ENCODE measurements at places on chromosomes 13 and 19. TPM values are rescaled to one million over a fixed set of nuclear protein-coding genes. Genes with fewer than 3 reads are reported as not detected.

GRCh38 chr13:113919761-113920559, 53.9 kb downstream of the C13orf46 start:
- DNase-seq = no peak

- DNase-seq = no peak
These were observed 41.2 kb upstream of the LSM14A start for GRCh38 chr19:34131100-34131499.

ODAD3 gene
- not detected for total RNA-seq

GRCh38 chr13:47680748-47681147, 320.3 kb downstream of the SUCLA2 start:
- no peak for DNase-seq

DNA sequence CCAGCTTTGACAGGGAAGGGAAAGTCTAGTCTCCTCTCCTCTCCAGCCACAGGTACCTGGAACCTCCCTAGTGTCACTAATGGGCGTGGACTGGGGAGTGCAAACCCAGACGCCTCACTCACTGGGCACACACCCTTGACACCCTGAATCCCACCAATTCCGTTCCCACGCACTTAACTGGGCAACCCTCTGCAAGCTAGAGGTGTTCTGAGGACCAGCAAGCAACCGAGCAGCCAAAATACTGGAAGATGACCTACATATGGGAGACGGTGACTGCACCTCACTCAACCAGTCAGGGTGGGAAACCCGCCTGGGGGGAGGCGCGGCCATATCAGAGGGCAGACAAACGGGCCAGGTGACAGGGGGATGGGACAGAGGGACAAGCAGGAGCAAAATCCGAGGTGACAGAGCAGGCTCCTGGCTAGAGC, 991 bp downstream of the ABHD17A start:
- peak; percentile 60 for DNase-seq
